ENCODE measurements at places on chromosomes 3 and 15.

DNA sequence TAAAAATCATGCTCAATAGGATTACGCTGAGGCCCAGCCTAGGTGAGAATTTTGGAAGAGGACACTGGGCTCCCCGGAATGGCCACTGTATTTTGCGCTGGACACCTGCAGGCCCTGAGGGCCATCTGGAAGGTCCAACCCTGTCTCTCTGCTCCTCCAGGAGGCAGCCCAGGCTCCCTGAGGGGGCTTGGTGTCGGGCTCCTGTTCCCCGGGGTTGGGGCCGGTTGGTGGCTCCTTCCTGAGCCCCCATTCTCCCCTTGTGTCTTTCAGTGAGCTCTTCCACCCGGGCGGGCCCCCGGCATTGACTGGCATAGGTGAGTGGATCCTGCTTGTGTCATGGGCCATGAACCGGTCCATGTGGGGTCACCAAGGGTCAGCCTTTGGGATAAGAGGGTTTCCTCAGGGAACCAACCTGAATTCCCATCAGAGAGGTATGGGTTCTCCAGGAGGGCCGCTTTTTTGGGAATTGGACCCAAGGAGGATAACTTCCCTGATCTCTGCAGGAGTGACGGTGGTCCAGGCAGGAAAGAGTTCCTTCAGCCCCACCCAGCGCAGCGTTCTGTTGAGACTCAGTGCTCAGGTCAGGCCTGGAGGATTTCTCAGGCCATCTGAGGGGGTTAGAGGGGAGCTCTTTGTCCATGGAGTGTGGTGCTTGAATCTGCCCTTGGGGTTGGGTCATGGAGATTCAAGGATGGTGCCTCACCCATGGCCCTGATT, 187.8 kb downstream of the UBE3A start:
- peak; percentile 14 for DNase-seq

- peak; percentile 38 for DNase-seq
Observed at GRCh38 chr15:94670438-94671034, 439.2 kb downstream of the MCTP2 start.

DNA sequence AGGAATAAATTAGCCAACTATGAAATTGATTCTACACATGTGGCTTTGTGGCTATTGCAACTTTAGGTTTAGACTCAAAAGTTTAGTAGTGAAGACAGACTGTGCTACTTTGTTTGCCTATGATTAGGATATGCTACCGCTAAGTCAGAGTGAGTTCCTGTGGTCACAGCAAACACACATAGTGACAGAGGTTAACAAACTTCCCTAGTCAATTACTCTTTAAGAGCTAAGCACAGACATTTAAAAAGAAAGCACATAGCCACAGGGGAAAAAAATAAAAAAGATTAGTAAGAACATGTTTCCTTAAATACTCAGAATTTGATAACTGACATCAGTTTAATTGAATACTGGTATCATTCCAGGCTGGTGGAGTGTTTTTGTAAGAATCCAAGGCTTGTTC, 207.1 kb downstream of the GBE1 start:
- DNase-seq: no peak

GRCh38 chr15:66707310-66708082, 5.5 kb downstream of the SMAD6 start:
- DNase-seq: peak; percentile 89

GRCh38 chr15:66780973-66781718, 79.1 kb downstream of the SMAD6 start:
- no peak for DNase-seq
